ENCODE measurements at places on chromosomes 6 and 20.

DNA sequence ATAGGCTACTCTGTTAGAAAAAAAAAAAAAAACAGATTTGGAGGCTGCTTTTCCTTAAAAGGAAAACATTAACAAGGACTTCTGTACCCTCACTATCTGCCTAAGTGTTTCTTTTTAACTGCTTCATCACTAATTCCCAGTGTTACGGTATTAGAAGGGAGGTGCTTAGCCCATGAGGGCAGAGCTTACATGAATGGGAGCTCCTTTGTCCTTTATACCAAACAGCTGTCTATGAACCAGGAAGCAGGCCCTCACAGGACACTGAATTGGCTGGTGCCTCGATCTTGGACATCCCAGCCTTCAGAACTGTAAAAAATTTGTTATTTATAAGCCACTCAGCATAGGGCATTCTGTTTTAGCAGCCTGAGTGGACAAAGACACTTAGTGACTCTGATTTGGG is 215.6 kb upstream of the NRSN1 start:
- no peak for DNase-seq

GRCh38 chr6:107634324-107635056 is 144.6 kb downstream of the SOBP start:
- no peak for DNase-seq

DNA sequence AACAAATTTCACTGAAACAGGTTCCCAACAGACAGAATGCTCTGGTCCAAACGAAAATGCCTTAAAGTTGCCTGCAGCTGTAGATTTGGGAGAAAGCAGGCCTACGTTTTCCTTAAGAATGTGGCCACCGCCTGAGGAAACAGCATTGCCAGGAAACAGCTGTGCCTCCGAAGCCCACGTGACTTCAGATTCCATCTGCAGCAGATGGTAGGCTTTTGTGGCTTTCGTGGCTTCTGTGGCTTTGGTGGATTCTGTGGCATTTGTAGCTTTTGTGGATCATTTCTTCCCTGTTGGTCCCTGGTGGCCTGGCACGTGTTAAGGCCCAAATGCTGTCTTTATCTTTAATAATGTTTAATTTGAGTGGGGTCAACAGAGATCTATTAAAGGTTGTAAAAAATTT is 222.9 kb downstream of the TTLL2 start:
- DNase-seq: no peak

DNA sequence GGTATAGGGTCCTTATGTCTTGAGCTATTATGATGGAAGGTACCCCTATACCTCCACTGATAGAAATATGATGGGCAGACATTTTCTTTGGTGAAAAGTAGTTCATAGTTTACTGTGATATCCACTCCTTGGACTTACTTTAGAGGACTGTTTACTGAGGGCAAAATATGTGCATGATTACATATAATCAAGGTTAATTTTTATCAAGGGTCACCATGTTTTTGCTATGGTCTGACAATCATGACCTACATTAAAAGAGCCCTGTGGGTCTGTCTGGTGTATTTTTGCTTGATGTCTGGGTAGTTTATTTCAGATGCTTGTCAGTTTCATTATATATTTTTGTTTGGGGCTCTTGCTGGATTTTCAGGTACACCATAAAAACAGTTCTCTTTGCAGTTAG is 40.1 kb downstream of the CDKAL1 start:
- no peak for DNase-seq

DNA sequence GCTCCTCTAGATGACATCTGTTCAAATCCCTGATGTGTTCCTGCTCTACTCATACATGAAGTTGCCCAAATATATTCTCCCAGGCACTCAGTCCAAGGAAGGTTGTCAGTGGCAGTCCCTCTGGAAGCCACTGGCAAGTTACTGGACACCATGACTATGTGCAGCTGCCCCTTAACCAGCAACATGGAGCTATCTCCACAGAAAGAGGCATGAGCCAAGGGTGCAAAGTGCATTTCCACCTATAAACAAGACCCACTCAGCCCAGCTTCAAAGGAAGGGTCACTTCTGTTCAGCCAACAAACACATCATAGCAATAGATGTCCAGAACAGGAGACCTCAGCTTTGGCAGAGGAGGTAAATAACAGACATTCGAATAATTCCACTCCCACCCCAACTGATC is 217.6 kb upstream of the PMEPA1 start:
- no peak for DNase-seq

GRCh38 chr6:145331066-145331465 is 404.3 kb downstream of the EPM2A start:
- DNase-seq: no peak

DNA sequence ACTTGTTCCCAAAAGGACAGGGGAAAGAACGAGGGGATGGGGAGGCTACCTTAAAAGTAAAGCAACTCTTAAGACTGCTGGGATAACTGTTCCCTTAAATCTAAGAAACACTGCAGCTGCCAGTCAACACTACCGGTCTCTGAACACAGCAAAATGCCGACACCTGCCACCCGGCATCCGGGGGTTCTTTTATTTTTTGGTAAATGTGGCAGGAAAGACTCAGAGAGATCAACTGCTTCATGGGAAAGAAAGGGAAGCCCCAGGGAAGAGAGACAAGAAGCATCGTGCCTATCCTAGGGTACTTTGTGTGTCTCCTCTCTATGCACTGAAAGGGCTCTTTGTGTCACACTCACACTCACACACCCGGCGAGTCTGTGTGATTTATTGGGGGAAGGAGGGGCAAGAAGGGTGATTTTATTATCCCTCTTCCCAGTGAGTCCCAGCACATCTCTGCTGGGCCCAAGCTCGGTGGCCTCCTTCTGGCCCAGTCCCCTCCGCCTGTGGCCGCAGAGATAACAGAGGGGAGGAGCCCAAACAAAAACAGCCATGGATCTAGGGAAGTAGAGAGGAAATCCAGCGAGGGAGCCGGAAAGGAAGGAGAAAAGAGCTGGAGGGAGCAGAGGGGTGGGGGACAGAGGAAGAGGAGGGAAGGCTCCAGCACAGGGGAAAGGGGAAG is 1.4 kb downstream of the FYN start:
- DNase-seq: peak; percentile 87

DNA sequence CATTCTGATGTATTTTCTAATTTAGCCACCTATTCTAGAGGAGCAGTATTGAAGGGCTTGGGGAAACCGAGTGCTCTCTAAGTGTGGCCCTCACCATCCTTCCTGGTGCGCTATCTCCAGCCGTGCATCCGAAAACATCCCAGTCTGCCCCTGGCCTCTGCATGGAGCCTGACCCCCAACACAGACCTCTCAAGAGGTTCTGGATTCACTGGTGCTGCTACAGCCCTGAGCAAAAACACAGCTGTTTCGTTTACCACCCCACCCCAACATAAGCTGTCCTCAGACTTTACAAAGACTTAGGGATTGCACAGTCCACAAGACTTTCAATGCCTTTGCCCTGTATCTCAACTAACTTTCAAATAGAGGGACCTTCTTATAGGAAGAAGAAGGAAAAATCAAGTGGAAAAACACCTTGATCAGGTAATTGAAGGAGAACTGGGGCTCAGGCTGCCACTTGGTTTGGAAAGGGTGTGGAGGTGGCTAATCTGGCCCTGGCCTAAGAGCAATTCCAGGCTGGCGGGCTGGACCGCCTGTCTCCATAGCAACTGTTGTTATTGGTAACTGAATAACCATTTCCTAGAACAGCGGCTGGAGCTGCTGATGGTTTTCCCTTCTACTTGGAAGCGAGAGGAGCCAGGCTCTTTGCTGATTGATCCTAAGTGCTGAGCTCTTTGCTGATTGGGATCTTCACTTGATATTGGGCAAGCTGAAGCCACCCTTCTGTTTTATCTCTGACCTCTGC is 90.2 kb upstream of the TOX2 start:
- peak; percentile 64 for DNase-seq

DNA sequence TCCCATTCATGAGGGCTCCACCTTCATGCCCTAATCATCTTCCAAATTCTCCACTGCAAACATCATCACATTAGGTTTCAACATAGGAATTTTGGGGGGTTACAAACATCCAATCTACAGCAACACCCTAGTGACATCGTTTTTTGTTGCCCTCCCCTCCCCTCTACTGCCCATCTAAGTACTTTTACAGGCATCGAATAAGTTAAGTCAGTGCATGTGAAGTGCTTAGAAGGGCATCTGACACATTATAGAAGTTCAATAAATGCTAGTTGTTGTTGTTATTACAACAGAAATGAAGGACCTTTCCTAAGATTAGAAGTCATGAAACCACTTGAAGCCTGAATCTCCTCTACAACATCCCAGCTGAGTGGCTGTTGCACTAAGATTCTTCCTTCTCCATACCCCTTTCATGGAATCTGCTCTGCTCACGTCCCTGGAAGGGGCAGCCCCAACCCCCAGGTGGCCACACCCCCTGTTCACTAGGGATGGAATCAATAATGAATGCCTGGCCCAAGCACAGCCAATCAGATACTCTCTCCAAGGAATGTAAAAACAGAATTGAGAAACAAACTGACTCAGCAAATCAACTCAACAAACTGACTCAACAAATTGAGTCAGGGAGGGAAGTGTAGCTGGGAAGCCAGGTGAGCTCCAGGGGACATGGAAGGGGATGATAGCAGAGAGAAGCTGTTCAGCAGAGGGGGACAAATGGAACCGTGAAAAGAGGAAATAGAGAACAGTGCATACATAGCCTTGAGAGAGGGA is 3.9 kb upstream of the LRP11 start:
- DNase-seq: peak; percentile 73

DNA sequence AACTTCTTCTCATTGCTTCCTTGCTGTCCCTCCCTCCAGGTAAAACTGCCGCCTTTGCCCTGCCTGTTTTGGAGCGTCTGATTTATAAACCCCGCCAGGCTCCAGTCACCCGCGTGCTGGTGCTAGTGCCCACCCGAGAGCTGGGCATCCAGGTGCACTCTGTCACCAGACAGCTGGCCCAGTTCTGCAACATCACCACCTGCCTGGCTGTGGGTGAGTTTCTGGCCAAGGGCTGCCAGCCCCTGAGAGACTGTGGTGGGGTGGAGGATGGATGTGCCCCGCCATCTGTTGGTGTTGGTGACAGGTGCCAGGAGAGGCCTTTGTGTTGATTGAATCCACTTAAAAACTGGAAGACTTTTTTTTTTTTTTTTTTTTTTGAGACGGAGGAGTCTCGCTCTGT is 9.5 kb downstream of the DDX27 start:
- no peak for DNase-seq

DNA sequence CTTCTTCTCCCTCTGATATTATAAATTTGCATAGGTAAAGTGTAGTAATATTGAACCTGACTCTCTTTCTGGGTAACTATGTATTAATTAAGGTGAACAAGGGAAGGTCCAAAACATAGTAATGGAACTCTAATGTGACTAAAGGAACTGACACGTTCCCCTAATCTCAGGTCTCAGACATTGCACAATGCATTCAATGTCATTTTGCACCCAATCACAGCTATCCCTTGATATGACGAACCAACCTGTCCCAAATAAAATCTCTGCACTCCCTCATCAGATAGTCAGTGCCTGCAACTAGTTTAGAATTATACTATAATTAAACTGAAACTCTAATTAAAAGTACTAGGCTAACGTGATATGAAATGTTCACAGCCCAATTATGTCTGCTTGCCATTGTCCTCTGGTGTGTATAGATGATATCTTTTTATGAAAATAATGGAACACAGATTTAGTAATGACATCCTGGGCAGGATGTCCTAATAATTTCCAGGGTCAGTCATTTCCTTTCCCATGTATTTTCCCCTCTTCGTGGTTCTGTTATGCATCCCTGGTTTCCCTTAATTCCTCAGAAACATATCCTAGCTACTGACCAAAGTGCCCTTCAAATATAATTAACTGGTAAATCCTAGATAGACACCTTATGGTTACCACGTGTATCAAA is 36.8 kb downstream of the PTPRK start:
- no peak for DNase-seq

DNA sequence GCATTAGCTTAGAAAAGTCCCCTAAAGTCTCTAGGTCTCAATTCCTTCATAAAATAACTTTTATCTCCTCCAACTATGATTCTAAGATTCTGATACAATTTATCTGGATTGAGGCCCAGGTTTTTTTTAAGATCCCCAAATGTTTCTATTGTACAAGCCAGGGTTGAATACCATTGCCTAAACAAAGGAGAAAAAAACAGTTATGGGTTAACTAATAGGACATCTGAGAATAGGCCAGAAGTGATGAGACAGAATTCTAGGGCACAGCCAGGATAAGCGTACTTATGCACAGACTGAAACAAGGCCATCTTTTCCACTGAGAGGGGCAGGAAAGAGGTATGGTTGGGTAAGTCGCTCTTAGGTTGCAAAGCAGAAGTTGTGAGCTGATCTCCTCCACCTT is 26.4 kb downstream of the EPB41L2 start:
- no peak for DNase-seq

GRCh38 chr6:38876475-38876874 is 161.4 kb downstream of the DNAH8 start:
- no peak for DNase-seq

GRCh38 chr6:168118935-168119334 is 39.9 kb upstream of the FRMD1 start:
- DNase-seq: peak; percentile 48

DNA sequence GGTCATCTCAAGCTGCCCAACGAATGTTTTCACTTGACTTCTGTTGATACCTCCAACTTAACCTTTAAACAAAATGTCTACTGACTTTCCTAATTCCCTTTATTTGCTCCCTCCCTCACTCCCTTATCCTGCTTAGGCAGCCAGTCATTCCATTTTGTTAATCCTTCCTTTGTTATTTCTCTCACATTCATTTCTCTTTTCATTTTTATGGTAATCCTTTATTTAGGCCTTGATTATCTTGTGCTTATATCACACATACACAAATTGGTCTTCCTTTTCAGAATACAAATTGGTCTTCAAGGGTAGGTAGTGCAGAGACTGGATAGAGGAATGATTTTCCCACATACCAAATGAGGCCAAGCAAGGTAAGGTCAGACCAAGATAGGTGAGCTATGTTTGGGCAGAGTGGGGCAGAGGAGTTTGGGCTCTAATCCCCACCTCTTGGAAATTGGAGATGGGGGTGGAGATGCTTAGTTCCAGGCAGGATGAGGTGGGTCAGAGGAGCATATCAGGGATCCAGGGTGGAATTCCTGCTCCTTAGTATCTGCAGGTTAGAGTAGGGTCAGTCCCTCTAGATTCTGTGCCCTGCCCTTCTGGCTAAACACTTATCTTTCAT is 2.0 kb upstream of the SPACA1 start:
- no peak for DNase-seq

GRCh38 chr20:8293750-8294149 is 161.7 kb downstream of the PLCB1 start:
- no peak for DNase-seq

GRCh38 chr6:155253337-155253736 is 10.5 kb upstream of the CLDN20 start:
- no peak for DNase-seq

DNA sequence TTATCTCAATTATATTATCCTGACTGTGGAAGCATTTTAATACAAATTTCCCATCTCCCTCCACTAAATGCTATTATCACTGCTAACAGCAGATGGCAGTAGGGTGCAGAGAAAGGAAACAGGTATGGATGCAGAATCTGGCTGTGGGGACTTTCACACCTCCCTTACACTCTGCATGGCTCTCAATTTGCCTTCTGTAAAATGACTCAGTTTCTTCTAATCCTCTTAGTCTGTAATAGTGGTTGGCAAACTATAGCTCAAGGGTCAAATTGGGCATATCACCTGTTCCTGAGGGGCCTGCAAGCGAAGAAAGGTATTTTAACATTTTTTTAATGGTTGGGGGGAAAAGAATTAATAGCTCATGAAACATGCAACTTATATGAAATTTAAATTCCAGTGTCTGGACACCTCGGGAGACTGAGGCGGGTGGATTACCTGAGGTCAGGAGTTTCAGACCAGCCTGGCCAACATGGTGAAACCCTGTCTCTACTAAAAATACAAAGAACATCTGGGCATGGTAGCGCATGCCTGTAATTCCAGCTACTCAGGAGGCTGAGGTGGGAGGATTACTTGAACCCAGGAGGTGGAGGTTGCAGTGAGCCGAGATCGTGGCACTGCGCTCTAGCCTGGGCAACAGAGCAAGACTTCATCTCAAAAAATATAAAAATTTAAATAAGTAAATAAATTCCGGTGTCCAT is 83.5 kb downstream of the ZMYND8 start:
- peak; percentile 56 for DNase-seq
